ENCODE measurements at places on chromosomes 4 and X. TPM values are rescaled to one million over a fixed set of nuclear protein-coding genes. Genes with fewer than 3 reads are reported as not detected.

The CCDC110 gene
- total RNA-seq, result 0.34 TPM

The GATA1 gene
- total RNA-seq, result not detected

The CT47B1 gene
- total RNA-seq, result not detected

DNA sequence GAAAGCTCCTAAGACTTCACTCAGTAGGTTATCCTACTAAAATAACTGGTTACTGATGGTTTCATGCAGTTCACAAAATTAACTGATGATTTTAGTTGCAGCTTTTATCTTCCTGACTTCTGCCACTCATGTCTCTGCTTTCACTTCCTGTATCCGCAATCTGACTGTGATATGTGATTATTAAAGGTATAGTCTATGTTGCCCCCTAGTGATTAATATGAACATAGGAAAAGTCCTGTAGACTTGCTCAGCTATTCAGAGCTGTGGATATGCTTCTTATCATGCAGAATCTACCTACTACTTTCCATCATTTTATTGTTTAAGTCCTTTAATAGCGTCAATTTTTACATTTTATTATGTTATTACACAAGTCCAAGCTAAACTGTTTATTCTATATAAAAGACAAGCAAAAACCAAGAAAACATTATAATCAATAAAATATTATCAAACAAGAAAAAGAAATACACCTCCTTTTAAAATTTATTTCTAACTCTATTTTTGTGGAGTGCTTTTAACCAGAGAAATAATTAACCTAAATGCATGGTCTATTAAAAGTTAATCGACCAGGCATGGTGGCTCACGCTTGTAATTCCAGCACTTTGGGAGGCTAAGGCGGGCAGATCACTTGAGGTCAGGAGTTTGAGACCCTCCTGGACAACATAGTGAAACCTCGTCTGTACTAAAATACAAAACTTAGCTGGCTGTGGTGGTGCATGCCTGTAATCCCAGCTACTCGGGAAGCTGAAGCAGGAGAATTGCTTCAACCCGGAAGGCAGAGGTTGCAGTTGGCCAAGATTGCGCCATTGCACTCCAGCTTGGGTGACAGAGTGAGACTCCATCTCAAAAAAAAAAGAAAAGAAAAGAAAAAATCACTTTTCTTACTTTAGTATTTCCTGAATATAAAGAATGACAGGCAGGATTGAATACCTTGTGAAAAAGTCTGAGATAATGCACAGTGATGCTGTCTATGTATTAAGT is 40.4 kb upstream of the TLR2 start:
- no peaks in the 10 kb centered on the region for H3K27me3 ChIP-seq
- no peaks in the 10 kb centered on the region for H3K36me3 ChIP-seq
- no peak overlapping the region for H3K4me3 ChIP-seq
- H3K4me1 ChIP-seq, result peaks cover 23% of the 10 kb centered on the region

GRCh38 chr4:36133658-36134057 is 110.7 kb downstream of the ARAP2 start:
- peaks cover 9% of the 10 kb centered on the region for H3K36me3 ChIP-seq
- H3K27ac ChIP-seq, result no peak overlapping the region
- no peak for DNase-seq
- H3K4me3 ChIP-seq, result no peak overlapping the region
- H3K4me1 ChIP-seq, result peaks cover 3% of the 10 kb centered on the region
- H3K27me3 ChIP-seq, result no peaks in the 10 kb centered on the region

The GPAT3 gene
- 1.6 TPM for total RNA-seq

DNA sequence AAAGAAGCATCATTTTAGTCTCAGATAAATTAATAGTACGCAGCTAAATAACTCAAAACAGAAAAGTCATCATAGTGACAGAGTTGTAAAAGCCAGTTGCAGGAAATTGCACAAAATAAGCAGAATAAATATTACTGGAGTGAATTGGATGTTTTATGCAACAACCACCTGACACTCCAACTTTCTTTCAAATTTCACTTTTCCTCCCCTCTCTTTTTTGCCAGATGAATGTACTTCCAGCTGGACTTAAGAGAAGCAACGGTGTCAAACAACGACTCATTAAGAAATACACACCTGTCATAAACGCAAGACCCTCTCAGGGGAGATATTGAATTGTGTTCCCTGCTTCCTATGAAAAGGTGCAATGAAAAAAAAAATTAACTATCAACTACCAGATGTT is 120.2 kb upstream of the HCCS start:
- H3K4me3 ChIP-seq, result no peak overlapping the region
- H3K4me1 ChIP-seq, result no peaks in the 10 kb centered on the region
- DNase-seq, result no peak
- no peak overlapping the region for H3K27ac ChIP-seq
- H3K36me3 ChIP-seq, result no peaks in the 10 kb centered on the region

- H3K4me1 ChIP-seq, result peaks cover 10% of the 10 kb centered on the region
- H3K4me3 ChIP-seq, result no peak overlapping the region
- H3K36me3 ChIP-seq, result peaks cover 2% of the 10 kb centered on the region
Measured at GRCh38 chrX:19958552-19959486, 32.0 kb downstream of the BCLAF3 start.

DNA sequence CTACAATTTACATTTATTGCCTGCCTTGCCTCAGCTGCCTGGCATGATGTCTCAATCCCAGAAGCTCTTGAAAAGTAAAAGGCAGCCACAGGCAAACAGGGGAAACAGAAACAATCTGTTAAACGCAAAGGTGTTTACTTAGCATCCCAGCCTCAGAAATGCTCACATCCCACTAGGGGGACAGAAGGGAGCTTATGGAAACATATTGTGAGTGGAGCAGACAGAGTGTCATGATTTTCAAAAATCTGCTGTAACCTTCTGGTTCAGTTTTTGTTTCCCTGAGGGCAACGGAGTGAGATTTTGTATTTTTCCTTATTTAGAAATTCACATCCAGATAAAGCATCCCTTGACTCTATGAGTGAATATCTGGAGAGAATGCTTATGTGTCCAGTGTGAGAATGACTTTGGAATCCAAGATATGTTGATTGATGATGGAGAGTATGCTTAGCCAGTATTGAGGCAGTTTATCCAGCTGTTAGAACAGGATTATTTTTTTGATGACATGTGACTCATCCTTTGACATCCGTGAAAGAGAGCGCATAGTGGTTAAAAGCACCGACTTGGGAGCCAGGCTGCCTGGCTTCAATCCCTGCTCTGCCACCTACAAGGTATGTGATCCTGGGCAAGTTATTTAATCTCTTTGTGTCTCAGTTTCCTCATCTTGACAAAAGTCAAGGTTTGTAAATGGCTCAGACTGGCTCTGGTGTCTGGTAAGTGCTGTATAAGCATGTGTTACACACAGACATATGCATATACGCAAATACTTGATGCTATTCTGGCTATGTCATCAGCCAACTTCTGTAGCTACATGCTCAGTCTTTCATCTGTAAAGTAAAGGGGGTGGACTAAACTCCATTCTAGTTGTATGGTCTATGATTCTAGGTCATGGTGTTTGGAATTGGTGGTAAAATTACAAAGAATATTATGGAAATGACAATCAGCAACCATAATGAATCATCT is 381.2 kb downstream of the RAPGEF2 start:
- no peak for DNase-seq
- no peak overlapping the region for H3K4me3 ChIP-seq
- H3K4me1 ChIP-seq, result no peaks in the 10 kb centered on the region
- H3K27me3 ChIP-seq, result peaks cover 12% of the 10 kb centered on the region
- H3K36me3 ChIP-seq, result no peaks in the 10 kb centered on the region

The LRCH2 gene
- total RNA-seq, result not detected

GRCh38 chr4:189178125-189178746 is 762.4 kb upstream of the FRG1 start:
- H3K4me1 ChIP-seq, result no peaks in the 10 kb centered on the region
- no peak overlapping the region for H3K27ac ChIP-seq
- H3K4me3 ChIP-seq, result no peak overlapping the region
- no peaks in the 10 kb centered on the region for H3K36me3 ChIP-seq

DNA sequence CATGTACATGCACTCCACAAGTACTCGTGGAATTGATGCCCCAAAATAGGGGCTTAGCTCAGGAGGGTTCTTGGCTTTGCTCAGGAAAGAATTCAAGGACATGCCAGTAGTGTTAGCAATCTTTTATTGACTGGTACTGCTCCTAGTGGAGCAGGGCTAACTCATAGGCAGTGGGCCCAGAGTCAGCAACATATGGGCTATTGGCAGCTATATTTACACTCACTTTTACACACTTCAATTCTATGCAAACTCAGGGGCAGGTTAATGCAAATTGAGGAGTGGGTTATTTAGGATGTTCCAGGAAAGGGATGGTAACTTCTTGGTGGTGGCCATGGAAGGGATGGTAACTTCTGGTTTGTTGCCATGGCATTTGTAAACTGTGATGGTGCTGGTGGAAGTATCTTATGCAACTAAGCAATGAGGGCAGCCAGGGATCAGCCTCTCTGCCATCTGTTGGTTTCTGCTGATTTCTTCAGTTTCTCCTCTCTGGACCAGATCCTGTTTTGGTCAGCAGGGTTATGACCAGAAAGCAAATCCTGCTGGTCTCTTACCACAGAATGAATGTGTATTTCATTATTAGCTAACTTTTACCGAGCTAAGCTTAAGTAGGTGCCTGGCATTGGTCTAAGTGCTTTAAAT is 69.2 kb upstream of the FAT1 start:
- H3K27me3 ChIP-seq, result no peaks in the 10 kb centered on the region
- no peaks in the 10 kb centered on the region for H3K36me3 ChIP-seq
- H3K27ac ChIP-seq, result no peak overlapping the region
- no peak overlapping the region for H3K4me3 ChIP-seq

The NWD2 gene
- not detected for total RNA-seq

GRCh38 chrX:118988911-118989310 is 14.5 kb downstream of the LONRF3 start:
- H3K4me1 ChIP-seq, result peaks cover 18% of the 10 kb centered on the region
- DNase-seq, result no peak
- H3K27ac ChIP-seq, result no peak overlapping the region
- peaks cover 21% of the 10 kb centered on the region for H3K36me3 ChIP-seq
- no peaks in the 10 kb centered on the region for H3K27me3 ChIP-seq

The LAMTOR3 gene
- total RNA-seq, result 28.5 TPM

The PRSS12 gene
- total RNA-seq, result not detected

The MORC4 gene
- 9.8 TPM for total RNA-seq

- no peak for DNase-seq
- H3K27me3 ChIP-seq, result peaks cover 2% of the 10 kb centered on the region
- no peaks in the 10 kb centered on the region for H3K4me1 ChIP-seq
Measured at GRCh38 chrX:104712515-104712914, 146.5 kb downstream of the IL1RAPL2 start.

The FAT1 gene
- 0.05 TPM for total RNA-seq

The EIF4E gene
- 149 TPM for total RNA-seq

The ADH4 gene
- not detected for total RNA-seq

DNA sequence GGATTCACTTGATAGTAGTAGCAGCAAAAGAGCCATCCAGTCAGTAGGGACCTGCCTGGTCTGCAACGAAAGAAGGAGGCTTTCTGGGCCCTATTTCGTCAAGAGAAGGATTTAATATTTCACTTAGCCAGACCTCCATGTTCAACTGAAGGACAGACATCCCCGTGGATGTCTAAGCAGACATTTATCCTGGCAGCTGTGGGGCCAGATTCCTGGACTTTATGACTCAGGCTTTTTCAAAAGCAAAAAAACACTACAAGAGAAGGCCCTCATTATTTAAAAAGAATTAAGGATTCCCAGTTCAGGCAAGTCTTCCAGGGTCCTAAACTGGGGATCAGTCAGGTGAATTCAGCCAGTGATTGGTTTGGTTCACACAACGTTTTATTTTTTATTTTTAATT is 88.5 kb upstream of the TSPAN5 start:
- no peaks in the 10 kb centered on the region for H3K27me3 ChIP-seq
- H3K4me3 ChIP-seq, result no peak overlapping the region
- H3K27ac ChIP-seq, result no peak overlapping the region
- DNase-seq, result no peak
- no peaks in the 10 kb centered on the region for H3K36me3 ChIP-seq
- no peaks in the 10 kb centered on the region for H3K4me1 ChIP-seq

The C4orf51 gene
- total RNA-seq, result not detected

The STK32B gene
- not detected for total RNA-seq

DNA sequence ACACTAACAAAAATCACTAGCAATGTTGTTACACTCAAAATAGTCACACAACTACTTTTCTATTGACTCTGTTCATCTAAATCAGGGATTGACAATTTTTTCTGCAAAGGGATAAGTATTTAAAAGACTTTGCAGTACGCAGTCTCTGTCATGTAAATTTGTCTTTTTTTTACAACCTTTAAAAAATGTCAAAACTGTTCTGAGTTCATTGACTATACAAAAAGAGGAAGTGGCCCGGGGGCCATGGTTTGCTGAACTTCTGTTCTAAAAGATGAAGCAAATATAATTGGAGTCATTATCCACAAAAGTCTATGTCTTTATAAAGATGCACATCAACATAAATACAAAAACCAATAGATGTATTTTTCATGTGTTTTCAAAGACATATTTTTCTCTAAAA is 1310.3 kb downstream of the RPA4 start:
- H3K27me3 ChIP-seq, result no peaks in the 10 kb centered on the region
- H3K4me3 ChIP-seq, result no peak overlapping the region
- no peaks in the 10 kb centered on the region for H3K4me1 ChIP-seq
- H3K27ac ChIP-seq, result no peak overlapping the region
- H3K36me3 ChIP-seq, result no peaks in the 10 kb centered on the region
- no peak for DNase-seq

The GPR119 gene
- not detected for total RNA-seq

DNA sequence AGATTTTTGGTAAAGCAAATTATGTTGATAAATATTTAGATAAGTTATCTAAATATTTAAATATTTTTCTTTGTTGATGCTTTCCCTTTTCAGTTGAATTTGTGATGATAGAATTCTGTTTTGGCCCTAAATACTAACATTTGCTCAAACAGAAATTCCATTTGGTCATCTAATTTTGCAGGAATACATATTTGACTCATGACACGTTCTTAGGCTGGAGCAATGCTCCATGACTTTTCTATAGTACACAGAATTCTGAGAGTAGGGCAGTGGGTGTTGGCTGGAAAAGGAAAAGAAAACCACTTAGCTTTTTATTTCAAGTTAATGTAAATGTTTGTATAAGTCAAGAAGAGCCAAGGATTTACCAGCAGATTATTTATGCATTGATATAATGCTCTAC is 58.6 kb upstream of the GK2 start:
- no peaks in the 10 kb centered on the region for H3K36me3 ChIP-seq
- peaks cover 3% of the 10 kb centered on the region for H3K27me3 ChIP-seq
- H3K4me1 ChIP-seq, result no peaks in the 10 kb centered on the region
- H3K27ac ChIP-seq, result no peak overlapping the region
- DNase-seq, result no peak
- no peak overlapping the region for H3K4me3 ChIP-seq

DNA sequence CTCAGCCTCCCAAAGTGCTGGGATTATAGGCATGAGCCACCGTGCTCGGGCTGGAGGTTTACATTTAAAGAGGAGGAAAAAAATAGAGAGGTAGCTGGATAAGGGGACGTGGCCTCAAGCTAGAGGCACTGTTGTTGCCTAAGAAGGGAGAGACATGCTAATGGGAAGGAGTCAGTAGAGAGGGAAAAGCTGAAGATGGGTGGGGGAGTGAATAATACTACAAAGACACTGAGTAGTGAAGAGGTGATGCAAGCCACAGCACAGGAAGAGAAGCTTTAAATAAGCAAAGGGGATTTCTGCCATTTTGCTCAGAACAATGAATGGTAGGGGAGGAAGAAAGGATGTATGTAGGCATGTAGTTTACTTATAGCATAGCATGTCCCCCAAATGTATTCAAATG is 11.5 kb upstream of the AP1S2 start:
- no peaks in the 10 kb centered on the region for H3K27me3 ChIP-seq
- H3K27ac ChIP-seq, result no peak overlapping the region
- no peaks in the 10 kb centered on the region for H3K36me3 ChIP-seq
- DNase-seq, result no peak

GRCh38 chr4:6920171-6920570 is 10.5 kb downstream of the TBC1D14 start:
- peak overlapping the region; percentile 3 for H3K27ac ChIP-seq
- no peak overlapping the region for H3K4me3 ChIP-seq
- no peaks in the 10 kb centered on the region for H3K27me3 ChIP-seq
- DNase-seq, result peak; percentile 4

Measured in activated CD4-positive, alpha-beta T cell treated with anti-CD3 and anti-CD28 coated beads for 36 hours (primary cell).